Thoracic aorta (tissue), 2 donors: ENCODE measurements at places on chromosomes 4 and X. TPM values are rescaled to one million over a fixed set of nuclear protein-coding genes. Genes with fewer than 3 reads are reported as not detected.

LANCL3 gene
- total RNA-seq, result 0.95 TPM

ESX1 gene
- not detected for total RNA-seq

ANXA10 gene
- total RNA-seq, result 4.3 TPM

BTC gene
- total RNA-seq, result 10.4 TPM

PDK3 gene
- total RNA-seq, result 118 TPM

VSIG4 gene
- 311 TPM for total RNA-seq

USP9X gene
- total RNA-seq, result 81.4 TPM

TDO2 gene
- total RNA-seq, result not detected

LDOC1 gene
- total RNA-seq, result 111 TPM

ZBED1 gene
- total RNA-seq, result 39.7 TPM

CYLC1 gene
- not detected for total RNA-seq

GPM6B gene
- total RNA-seq, result 23.7 TPM

ETDA gene
- not detected for total RNA-seq

MXRA5 gene
- 2.3 TPM for total RNA-seq

CAMK2D gene
- 50.6 TPM for total RNA-seq

MRFAP1L1 gene
- 62.6 TPM for total RNA-seq

ODAM gene
- total RNA-seq, result not detected

S100G gene
- total RNA-seq, result not detected

SHROOM3 gene
- 171 TPM for total RNA-seq

MAGEA4 gene
- not detected for total RNA-seq

POU4F2 gene
- total RNA-seq, result not detected

CDS1 gene
- 0.63 TPM for total RNA-seq

CORIN gene
- 1.9 TPM for total RNA-seq

MAEA gene
- total RNA-seq, result 83.8 TPM

ADH4 gene
- total RNA-seq, result 0.92 TPM

DCLK2 gene
- total RNA-seq, result 32.2 TPM

SH2D1A gene
- total RNA-seq, result 1.4 TPM

NDST4 gene
- not detected for total RNA-seq

HAND2 gene
- total RNA-seq, result 25.7 TPM

PNCK gene
- total RNA-seq, result 1.2 TPM

SMIM31 gene
- not detected for total RNA-seq

RTL3 gene
- total RNA-seq, result 1.4 TPM

ODAPH gene
- not detected for total RNA-seq

CXCL6 gene
- total RNA-seq, result not detected

SLC9B1 gene
- not detected for total RNA-seq

SNCA gene
- 14.3 TPM for total RNA-seq

IL13RA2 gene
- total RNA-seq, result 42.2 TPM

CHRNA9 gene
- not detected for total RNA-seq

CEP44 gene
- 15.3 TPM for total RNA-seq

GUCY1B1 gene
- 34.1 TPM for total RNA-seq

HNRNPD gene
- total RNA-seq, result 110 TPM

NPY2R gene
- total RNA-seq, result 6.5 TPM

TIGD4 gene
- not detected for total RNA-seq

NXT2 gene
- 8.3 TPM for total RNA-seq

MAD2L1 gene
- 0.14 TPM for total RNA-seq

CXXC4 gene
- total RNA-seq, result 2.5 TPM

GRIA3 gene
- 7.9 TPM for total RNA-seq

KDR gene
- total RNA-seq, result 27.1 TPM

DGAT2L6 gene
- total RNA-seq, result not detected

BMPR1B gene
- total RNA-seq, result 12.9 TPM

MAGEA8 gene
- total RNA-seq, result not detected
